Activated CD8-positive, alpha-beta memory T cell treated with anti-CD3 and anti-CD28 coated beads for 4 hours (primary cell): ENCODE measurements at places on chromosomes 12 and 14.

- no peak for DNase-seq
These were observed 43.8 kb upstream of the BICD1 start for GRCh38 chr12:32062881-32063280.

GRCh38 chr14:72888636-72889201, 5.2 kb downstream of the DPF3 start:
- no peak for DNase-seq

DNA sequence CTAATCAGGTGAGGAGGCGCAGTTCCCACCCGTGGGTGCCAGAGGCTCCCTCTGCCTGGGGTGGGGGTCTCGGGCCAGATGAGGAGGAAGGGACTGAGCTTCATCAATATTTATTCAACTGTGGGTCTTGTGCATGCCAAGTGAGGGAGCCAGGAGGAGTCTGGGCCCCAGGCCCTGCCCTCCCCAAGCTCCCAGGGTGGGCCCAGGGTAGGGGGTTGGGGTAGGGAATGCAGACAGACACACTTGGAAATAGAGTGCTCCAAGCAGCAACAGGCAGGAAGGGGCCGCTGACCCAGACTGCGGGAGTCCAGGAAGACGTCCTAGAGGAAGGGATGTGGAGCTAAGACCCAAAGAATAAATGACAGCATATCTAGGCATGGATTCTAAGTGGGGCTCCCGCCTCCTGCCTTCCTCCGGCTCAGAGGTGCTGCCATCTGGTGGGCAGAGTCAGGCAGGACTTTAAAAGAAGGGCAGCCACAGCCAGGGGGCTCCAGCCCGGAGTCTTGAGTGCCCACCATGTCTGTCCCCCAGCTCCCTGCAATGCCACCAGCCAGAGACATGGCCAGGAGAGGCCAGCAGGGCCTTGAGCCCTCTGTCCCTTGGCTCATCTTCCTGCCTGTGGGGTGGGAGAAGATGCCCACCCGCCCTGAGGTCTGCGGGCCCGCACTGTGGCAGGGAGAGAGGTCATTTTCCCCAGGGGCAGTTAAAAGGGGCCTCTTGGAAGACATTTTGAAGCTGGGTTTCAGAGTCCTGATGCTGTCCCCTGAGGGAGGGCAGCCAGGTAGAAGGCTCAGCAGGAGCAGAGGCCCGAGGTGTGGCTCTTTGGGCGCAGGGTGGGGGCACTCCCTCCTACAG, 70.1 kb downstream of the PHETA1 start:
- peak; percentile 10 for DNase-seq

GRCh38 chr14:72613231-72613974, 280.5 kb downstream of the DPF3 start:
- no peak for DNase-seq

DNA sequence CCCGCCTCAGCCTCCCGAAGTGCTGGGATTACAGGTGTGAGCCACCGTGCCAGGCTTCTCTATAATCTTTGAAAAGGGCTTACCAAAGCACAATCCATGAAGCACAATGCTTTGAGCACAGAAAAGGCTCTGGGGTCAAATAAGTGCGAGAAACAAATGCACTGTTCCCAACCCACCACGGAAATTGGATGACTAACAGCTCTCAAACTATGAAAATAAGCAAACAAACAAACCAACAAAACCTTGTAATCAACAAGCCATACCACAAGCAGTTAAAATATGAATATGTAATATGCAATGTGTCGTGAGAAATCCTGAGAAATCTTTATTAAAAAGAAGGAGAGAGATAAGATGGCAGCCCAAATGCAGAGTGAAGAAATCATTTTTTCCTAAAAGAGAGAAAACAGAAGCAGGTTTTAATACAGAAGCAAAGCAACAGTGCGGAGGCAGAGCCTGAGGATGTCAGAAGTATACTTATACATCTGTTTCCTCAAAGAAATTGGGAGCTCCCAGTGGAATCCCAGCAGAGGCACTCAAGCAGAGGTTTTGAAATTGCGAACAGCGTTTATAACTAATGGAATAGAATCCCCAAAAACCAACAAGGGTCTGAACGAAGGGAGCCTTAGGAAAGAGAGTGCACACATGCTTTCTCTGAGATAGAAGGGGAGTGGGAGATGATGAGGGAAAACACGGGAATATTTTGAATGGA, 17.1 kb downstream of the SMCO2 start:
- no peak for DNase-seq

GRCh38 chr12:76765598-76765997, 1.7 kb downstream of the ZDHHC17 start:
- DNase-seq, result no peak

DNA sequence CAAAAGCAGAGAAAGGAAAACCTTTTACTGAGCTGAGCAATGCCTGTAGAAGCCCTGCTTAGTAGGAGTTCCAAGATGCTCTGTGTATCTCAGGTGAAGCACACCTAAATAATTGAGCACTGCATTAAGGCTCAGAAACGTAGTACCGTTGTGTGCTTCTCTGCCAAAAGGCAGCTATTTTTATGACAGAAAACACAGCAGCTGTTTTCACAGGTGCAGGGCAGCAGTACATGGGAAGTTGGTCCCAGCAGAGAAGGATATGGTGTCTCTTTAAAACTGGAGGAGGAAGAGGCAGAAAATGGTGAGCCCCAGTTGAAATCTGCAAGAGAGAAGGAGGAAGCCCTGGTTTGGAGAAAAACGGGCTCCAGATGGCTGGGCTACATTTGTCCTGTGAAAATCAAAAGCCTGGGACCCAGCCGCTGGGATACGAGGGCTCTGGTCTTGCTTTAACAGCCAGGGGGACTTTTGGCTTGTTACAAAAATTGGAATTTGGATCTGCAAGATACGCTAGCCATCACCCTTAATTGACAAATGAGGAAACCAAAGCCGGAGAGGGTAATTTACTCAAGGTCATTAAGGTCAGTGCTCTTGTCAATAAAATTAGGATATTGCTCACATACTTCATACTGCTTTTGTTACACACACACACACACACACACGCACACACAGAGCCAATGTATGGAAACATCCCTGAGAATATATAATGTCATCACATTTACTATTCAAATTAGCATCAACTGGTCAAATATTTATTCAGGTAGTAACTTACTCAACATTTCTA, 27.3 kb downstream of the SPRING1 start:
- DNase-seq, result no peak

DNA sequence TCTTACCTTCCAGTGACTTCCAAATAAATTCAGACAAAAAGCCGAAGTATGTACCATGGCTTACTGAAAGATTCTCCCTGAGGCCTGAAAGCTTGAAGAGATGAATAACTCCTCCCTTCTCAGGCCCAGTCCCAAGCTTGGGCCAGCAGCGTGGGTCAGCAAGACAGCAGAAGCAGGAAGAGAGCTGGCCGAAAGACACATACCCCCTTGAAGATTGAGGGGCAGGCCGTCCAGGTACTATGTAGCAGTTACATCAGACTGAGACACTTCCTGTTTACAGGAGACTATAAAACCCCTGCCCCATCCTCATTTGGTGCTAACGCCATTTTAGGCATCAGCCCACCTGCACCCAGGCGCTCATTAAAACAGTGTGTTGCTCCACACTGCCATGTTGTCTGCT, 15.0 kb downstream of the NDUFA12 start:
- DNase-seq, result no peak

DNA sequence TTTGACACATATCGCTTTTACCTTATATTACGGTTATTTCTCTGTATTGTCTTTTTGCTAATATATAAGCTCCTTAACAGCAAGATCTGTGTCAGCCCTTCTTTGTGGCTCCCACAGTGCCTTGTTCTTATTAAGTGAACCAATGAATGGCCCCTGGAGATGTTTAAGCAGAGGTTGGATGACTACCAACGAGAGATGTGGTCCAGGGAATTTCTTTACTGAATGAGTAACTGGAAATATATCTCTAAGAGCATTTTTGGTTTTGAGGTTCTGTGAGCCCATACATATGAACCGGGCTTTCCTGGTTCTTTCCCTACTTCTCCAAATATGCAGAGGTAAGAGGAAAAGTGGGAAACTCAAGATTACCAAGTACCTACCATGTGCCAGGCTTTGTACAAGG, 23.5 kb downstream of the CALCOCO1 start:
- no peak for DNase-seq

DNA sequence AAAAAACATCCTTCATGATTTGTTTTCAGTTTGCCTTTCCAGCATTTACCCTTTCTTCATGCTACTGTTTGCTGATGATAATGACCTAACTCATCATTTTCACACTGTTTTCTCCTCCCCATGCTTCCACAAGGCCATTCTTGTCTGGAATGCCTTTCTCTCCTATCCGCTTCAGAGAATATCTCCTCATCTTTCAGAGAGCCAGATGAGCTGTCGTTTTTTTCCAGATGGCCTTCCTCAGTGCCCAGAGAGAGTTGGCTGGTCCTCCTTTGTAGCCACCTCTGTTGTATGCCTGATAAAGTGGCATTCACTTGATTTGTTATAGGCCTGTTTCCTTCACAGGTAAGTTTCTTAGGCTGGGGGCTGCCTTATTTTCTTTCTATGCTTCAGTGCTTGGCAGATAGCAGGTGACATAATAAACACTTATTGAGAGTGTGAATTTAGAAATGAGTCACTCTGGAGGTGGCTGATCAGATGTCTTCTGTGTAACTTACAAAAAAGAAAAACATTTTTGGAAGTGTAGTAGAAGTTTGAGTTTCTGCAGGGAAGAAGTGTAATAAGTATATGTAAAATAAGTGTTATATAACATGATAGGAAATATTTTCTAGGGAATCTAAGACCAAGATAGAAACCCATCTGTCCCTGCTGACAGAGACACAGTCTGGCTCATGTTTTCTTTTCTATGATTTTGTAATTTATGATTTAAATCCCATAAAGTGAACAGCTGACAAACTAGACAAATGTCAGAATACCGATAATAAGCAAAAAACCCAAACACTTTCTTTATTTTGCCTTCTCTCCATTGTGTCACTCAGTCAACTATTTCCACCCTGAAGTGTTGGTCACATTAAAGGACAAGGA, 174.5 kb downstream of the DACT1 start:
- DNase-seq, result no peak

DNA sequence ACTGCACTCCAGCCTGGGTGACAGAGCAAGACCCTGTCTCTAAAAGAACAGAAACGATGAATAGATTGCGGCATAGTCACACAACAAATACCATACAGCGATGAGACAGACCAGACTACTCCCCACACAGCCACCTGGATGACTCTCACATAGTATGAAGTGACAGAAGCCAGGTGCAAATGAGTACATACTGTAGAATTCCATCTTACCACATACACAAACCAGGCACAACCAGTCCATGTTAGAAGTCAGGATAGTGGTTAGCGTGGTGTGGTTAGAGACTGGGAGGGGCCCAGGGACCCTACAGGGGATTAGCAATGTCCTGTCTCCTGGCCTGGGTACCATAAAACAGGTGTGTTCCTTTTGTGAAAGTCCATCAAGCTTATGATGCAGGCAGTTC, 53.8 kb downstream of the FAM222A start:
- DNase-seq, result no peak

GRCh38 chr12:58378028-58378427, 436.7 kb downstream of the ATP23 start:
- DNase-seq, result no peak

- DNase-seq, result peak; percentile 21
These were observed at the start of gene MAP3K12 for GRCh38 chr12:53499266-53500141. MAP3K12 (minus strand) TSS chr12:53499458; CDS start chr12:53487391, 12,067 bp downstream.

DNA sequence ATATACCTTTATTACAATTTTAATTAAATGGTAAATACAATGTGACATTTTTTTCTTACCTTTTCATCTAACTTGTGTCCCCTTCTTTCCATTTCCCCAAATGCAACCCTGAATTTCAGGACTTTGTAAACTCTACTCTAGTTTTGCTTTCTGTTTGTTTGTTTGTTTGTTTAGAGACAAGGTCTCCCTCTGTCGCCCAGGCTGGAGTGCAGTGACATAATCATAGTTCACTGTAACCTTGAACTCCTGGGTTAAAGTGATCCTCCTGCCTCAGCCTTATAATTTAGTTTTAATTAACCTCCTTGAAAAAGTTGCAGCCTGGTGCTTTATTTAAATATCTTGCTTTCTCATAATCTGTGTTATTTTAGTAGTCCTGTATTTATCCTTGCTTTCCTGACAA, 59.0 kb upstream of the MON2 start:
- no peak for DNase-seq

DNA sequence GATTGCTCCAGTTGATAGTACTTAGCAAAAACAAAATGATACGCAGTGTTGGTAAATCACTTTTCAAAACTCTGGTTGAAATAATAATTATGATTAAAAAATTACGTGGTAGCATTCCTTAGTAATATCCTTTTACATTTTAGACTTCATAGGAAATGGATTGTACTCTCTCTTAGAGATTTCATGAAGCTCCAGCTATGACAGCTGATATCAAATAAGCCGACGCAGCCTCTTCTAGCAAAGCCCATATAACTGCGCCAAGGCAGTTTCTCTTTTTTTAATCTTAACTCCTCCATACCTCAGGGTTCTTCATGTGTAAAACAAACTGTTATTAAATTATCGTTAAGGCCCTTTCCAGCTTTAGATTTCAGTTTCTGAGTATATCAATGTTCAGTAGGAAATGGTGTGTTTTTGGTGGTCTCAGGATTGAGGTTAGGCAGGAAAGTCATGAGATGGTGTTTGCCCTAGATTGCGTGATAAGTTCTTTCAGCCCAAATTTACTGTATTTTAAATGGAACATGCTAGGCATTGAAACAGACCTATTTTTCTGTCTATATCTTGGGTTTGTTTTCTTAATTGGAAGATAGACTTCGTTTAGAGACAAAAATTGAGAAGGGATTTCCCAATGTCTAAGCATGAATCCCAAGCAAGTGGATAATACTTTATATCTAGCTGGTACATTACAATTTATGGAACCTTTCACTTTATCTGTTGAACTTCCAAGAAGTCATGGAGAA, 902 bp upstream of the CFL2 start:
- DNase-seq, result no peak

- DNase-seq, result no peak
These were observed 43.9 kb downstream of the SSPN start for GRCh38 chr12:26239122-26239851.

- DNase-seq, result no peak
These were observed 72.0 kb downstream of the PPP2R5E start for GRCh38 chr14:63470962-63471793.

DNA sequence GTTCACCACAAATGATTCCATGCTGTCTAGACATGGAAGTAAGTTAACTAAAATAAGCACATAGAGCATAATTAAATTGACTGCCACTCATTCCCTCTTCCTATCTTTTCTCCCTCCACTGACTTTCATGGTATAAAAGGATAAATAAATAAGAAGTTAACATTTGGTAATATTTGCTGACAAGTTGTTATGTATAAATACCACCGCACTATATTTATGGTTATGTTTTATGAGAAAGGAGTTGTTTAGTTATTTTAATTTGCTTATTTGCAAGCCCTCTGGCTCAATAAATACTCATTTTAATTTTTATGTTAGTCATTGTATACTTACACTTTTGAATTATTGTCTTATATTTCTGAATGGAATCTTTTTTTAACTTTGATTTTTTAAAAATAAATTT, 113.5 kb downstream of the MIPOL1 start:
- no peak for DNase-seq

GRCh38 chr12:106704081-106704480, 70.4 kb upstream of the RIC8B start:
- DNase-seq, result no peak

DNA sequence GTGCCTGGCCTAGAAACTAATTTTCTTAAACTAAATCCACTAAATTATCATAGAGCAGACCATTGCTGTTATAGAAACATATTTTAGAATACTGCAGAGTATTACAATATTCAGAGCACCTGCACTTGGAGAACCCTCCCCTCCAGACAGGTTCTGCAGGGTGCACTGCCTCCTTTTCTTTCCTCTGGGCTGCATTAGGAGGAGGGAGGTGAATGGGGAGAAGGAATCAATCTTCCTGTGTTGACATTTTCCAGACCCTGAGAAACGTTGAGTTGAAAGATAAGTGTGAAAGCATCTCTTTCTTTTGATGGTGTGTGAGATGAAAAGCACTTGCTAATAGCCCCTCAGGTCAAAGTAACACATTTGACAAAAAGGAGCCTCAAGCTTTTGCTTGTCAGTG, 7.3 kb downstream of the SYNE2 start:
- DNase-seq, result no peak
